ENCODE measurements at places on chromosomes 6 and 20.
A peak's percentile ranks its signal among the peaks of the same experiment; 100 is the strongest.

- DNase-seq = no peak
Observed at GRCh38 chr6:141139461-141139860, 993.3 kb upstream of the GJE1 start.

- DNase-seq = no peak
Observed at GRCh38 chr6:4707011-4707410, 69.2 kb upstream of the CDYL start.

DNA sequence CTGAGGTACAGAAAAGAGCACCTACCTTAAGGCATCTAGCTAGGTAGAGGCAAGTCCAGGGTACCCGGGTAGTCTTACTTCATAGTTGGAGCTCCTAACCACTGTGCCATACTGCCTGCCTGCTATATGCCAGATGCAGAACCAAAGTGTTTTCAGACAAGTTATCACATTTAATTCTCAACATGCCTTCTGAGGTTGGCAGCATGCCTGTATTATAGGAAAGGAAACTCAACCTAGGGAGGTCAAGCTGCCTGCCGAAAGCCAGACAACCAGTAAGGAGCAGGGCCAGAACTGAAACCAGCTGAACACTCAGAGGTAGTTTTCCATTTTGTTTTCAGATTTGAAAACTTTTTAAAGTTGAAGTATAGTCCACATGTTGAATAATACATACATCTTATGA, 5.4 kb downstream of the CTNNBL1 start:
- DNase-seq = no peak

GRCh38 chr20:40663991-40664880, 24.8 kb downstream of the MAFB start:
- DNase-seq = peak; percentile 73

- no peak for DNase-seq
Observed at GRCh38 chr6:104365451-104366234, 494.1 kb downstream of the HACE1 start.

GRCh38 chr6:56642366-56643261, at the start of gene DST:
DST (minus strand) TSS chr6:56642889.
- DNase-seq = peak; percentile 68

DNA sequence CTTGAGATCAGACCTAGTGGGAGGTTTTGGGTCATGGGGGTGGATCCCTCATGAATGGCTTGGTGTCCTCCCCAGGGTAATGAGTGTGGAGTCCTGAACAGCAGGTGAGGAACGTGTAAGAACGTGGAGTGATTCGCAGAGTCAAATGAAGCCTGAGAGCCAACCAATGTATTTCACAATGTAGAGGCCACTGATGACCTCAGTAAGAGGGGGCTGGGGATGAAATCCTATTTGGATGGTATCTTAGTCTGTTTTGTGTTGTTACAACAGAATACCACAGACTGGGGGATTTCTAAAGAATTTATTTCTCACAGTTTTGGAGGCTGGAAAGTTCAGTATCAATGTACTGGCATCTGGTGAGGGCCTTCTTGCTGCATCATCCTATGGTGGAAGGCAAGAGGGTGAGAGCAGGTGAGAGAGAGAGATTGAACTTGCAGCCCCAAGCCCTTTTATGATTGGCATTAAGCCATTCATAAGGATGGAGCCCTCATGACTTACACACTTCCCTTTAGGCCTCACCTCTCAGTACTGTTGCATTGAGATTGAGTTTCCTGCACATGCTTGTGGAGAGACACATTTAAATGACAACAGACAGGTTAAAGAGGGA, 47.3 kb upstream of the HIVEP1 start:
- DNase-seq = no peak

DNA sequence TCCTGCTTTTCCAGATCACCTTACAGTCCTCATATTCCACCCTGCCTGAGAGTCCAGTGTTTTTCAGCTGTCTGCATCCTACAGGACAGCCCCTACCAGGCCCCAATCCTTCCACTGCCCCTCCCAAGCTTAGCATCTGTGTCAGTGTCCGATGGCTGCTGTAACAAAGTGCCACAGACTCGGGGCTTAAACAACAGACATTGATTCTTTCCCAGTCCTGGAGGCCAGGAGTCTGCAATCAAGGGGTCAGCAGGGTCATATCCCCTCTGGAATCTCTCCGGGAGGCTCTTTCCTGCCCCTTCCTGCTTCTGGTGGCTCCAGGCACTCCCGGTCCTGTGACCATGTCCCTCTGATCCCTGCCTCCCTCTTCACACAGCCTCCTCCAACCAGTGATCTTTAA, 396.6 kb upstream of the MAP3K7 start:
- DNase-seq = no peak

DNA sequence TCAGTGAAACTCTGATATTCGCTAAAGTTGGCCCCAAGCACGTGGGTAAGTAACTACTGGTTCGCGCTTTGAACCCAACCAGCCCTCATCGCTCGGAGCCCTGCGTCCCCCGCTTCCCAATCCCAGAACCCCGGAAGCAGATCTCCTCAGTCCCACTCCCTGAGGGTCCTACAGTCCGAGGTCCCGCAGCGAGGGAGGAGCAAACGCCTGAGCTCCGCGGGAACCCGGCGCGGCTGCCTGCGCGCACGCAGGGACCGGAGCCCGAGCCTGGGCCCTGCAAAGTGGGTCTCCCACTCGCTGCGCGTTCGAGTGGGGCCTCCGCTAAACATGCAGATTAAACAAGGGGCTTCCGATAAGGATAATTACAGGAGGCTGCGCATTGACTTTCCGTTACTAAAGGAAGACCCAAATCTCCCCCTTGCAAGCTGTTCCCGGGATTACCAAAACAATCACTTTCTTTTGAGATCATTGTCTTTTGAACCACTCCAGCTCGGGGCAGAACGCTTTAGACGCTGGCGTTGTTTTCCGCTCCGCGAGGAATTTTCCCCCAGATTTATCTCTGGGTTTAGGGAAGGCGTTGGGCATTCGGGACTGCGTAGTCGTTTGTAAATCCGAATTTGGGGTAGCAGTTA, 1.3 kb upstream of the VSX1 start:
- peak; percentile 49 for DNase-seq

- DNase-seq = no peak
Observed at GRCh38 chr6:16322666-16323312, 84.4 kb downstream of the GMPR start.

DNA sequence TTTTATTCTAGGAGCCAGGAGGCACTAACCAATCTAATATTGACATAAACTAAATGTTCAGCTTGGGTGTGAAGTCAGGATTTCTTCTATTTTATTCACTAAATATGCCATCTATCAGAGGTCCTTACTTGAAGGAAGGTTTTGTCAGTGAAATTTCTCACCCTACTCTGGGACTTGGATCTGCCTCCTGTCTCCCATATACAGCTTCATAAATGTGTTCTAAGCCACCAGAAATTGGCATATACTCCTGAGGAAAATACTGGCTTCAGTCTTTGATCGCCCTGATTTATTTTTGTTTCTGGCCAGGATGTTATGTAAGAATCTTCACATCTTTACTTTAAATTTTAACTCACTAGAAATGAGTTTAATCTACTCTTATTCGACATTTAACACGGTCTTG, 647.7 kb downstream of the C6orf118 start:
- DNase-seq = no peak

DNA sequence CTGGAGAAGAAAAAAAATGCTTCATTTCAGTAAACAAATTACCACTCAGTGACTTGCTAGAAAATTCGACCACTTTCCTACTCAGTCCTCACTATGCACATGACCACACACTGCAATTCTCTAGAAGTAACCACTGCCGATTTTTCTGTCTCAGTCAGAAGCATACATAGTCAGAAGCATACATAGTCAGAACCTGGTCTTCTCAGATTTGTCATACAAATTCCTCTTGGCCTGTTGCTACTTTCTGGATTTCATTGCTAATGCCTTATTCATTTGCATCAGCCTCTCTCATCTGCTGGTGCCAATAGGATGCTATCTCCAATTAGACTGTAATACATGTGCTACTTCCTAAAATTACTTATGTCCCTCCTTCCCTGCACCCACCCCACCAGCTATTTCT, 10.2 kb upstream of the KIF16B start:
- DNase-seq = no peak

DNA sequence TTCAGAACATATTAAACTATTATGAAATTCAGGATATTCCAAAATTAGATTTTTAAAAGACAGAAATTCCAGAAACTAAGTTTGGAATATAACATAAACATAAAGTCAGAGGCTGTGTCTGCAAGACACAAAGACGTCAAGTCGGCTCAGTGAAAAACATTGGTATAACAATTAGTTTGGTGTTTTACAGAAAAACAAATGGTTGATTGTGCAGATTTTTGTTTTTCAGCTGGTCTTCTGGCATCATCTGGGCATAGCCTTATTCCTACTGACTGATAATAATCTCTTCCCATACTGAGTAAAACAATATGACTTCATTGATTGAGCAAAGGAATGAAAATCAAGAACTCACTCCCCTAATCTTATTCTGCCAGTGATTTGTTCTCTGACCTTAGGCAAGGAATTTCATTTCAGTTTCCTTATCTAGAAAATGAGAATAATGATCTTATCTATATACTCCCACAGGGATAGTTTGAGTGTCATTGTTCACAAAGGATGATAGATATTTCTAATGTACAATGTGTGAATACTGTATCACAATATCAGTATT, 84.3 kb downstream of the FRK start:
- DNase-seq = no peak

DNA sequence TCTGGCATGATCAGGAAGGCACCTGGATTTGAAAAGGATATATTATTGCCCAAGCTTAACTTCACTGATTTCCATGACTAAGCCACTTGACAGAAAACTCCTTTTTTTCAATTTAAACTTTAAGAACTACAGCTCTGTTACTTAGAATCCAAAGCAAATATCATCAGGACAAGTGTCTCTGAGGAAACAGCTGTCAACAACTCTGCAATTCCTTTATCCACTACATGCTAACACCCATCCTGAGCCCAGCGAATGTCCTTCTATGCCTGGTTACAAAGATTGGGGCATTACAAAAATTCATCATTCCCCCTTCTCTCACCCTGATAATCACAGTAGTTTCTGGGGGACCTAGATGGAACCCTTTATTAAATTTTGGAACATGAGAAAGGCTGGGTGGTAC, 136.8 kb downstream of the GMPR start:
- DNase-seq = no peak

GRCh38 chr20:56430461-56430860, 18.4 kb downstream of the CASS4 start:
- DNase-seq = peak; percentile 48

- DNase-seq = no peak
Observed at GRCh38 chr20:52799130-52799529, 173.0 kb upstream of the TSHZ2 start.

GRCh38 chr6:11769244-11769643, 9.4 kb downstream of the ADTRP start:
- no peak for DNase-seq

DNA sequence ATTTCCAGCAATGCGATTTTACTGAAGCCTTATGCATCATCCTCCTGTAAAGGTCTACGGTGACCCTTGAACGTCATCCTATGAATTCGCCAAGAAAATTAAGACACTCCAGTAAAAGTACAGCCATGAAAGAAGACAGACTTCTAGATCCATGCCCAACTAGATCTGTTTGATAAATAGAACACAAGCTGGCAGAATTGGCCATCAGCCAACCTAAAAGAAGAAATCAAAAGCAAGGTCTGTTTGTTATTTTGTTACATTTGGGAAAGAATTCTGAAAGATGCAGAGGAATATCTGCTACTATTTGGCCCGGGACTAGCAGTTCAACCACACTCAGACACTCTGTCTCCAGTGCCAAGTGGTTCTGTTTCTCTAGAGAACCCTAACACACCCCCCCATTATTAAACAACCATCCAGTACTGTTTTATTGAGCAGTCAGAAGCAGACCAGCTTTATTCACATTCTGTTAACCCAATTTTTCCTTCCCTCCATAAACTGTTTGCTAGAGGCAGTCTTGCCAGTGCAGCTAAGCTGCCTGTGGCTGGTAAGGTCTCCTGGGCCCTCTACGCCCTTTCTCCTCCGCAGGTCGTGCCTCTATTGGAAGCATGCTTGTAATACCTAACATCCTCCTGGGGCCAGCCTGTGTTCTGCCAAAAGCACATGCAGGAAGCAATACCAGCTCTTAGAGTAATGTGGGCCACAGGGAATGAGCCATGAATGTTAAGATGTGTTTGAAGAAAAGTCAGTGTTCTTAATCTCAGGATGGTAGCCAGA, 30.7 kb downstream of the LY86 start:
- DNase-seq = no peak

- DNase-seq = no peak
Observed at GRCh38 chr6:128446497-128446896, 73.9 kb downstream of the PTPRK start.

DNA sequence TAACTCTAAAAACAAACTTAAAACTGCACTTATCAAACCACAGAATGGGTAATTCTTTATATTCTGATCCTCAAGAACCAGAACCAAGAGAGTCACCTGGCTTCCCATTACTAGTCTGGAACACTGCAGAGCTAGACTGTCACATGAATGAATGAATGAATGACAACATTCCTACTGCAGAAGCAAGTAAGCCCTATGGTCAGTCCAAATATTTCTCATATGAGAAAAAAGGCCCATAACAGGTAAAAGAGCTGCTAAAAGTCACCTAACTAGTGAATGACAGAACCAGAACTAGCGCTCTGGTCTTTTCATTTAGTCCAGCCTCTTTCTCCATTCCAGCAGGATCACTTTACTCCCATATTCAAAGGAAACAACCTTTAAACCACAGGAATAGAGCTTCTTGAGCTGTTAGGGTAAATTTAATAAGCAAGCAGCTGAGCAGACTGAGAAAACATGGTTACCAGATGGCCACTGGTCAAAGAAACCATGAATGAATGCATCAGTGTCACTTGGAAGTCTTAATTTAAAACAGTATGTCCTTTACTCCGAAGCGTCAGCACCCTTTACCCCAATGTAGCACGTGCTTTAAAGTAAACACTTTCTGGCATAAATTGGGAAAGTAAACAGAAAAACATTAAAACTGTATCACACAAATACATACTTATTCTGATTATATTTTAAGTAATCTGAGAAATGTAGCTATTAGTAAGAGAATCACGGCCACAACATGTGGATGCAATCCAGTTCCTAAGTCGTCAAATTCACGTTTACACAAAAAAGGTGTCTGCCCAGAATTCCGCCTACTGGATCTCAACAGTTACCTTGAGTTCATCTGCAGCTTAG, 1.4 kb downstream of the PREP start:
- no peak for DNase-seq

- DNase-seq = no peak
Observed at GRCh38 chr6:79223611-79224404, 10.7 kb downstream of the HMGN3 start.

DNA sequence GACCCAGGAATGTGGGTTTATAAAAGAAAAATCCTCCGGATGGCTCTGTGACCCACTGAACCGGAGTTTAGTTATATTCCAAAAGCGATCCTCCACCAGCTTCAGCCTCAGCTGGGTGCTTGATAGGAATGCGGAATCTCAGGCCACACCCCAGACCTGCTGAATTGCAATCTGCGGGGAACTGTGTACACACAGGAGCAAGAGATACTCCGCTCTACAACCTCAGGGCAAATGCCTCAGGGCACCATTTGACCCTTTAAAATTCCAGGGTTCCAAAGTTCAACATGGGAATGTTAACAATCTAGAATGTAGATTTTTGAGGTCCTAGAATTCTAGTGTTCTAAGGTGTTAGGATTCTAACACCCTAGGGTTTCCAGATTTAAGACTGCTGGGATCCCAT, 10.8 kb downstream of the BPIFA2 start:
- peak; percentile 49 for DNase-seq
